ENCODE measurements at places on chromosomes 2 and 18.

GRCh38 chr2:205868773-205869333, 186.6 kb downstream of the NRP2 start:
- no peak for DNase-seq

DNA sequence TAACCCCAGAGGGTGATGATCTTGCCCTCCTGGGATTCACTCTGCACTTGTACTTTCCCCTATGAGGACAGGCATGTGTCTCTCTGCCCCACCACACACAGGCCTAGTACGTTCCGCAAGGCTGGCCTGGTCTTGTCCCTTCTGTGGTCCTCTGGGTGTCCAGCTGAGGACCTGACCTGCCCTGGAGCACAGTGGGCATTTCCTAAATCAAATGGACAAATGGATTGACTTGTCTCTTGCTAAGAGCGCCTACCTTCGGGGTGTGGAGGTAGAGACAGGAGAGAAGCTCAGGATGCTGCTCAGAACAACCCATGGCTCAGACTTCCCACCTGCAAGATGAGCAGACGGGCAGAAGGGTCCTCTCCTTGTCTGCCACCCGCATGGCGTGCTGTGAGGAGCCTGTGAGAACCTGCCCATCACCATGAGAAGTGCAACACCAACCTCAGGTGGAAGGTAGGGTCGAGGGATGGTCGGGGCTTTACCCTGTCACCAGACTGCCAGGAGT, 133.6 kb downstream of the MYCN start:
- no peak for DNase-seq

GRCh38 chr18:63105636-63106316, 213.8 kb downstream of the BCL2 start:
- no peak for DNase-seq

DNA sequence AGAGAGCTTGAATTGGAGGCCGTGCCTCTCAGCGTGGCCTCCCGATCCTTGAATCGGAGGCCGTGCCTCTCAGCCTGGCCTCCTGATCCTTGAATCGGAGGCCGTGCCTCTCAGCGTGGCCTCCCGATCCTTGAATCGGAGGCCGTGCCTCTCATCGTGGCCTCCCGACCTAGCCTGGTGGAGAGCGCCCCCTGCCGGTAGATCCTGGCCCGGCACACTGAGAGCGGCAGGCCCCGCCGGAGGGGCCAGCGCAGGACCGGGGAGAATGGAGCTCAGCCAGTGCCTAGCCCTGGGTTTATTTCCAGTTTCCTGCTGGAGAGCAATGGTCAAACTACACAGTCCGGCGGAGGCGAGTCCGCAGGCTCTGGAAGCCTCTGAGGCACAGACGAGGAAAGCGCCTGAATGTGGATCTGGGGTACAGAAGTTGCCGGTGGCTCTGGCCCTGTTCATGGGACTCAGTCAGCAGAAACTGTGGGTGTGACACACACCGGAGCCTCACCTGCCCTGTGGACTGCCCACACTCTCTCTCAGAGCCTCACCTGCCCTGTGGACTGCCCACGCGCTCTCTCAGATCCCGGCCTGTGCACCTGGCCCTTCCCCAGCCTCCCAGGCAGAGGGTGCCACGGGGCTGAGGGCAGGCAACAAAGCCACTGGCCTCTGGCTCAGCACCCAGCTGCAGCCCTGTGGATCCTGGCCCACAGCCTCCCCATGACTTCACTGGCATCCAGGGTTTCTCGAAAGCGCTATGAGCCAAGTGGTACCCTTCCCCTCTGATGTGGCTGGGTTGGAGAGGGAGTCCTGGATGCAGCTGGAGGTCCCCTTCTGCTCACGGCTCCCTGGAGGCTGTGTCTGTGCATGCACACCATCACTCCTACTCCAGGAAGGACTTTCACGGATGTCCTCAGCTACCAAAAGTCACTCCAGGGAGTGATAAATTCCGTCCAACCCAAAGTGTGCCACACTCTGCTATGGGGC, 1.5 kb downstream of the IL36B start:
- no peak for DNase-seq

- DNase-seq = no peak
These were observed 353.8 kb upstream of the SPRED2 start for GRCh38 chr2:65786007-65786717.

DNA sequence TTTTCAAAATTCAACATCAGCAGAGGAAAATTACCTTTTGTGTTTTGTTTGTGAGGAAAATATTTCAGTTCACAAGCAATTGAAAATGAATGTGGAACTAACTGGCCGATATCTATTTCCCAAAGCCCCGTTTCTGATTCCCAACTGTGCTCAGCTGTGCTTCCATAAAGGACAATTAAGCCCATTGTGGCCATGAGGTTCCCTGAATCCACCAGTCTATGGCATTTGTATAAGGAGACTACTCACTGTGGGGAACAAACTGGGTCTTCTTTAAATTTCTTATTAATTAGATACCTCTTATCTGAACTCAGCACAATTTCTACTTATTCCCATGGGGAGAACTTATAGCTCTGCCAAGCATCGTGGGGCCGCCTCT, 31.4 kb upstream of the AGAP1 start:
- DNase-seq = no peak

- no peak for DNase-seq
These were observed 172.7 kb upstream of the NOL4 start for GRCh38 chr18:34397286-34397896.

- DNase-seq = peak; percentile 64
These were observed 180.7 kb upstream of the SERPINE2 start for GRCh38 chr2:224219781-224220180.

- DNase-seq = no peak
These were observed 7.5 kb downstream of the MYO1B start for GRCh38 chr2:191252699-191253098.

DNA sequence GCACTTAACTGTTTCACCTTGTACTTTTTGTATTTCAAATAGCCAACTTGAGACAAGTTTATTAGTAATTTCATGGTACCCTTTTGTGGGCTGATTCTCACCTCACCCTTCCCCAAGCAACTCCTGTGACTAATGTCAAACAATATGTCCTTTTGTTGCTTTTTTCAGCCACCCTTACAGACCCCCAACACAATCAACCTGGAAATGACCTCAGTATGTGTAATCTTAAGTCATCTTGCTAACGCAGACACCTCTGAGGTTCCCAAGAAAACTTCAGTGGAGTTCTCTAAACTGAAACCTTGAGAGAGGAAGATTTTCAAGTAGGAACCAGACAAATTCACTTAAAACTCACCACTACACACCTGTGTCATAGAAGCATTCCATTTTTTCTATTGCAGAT, 69.5 kb downstream of the KYNU start:
- no peak for DNase-seq

GRCh38 chr2:129190494-129190893, 789.0 kb upstream of the RAB6C start:
- DNase-seq = no peak

GRCh38 chr2:207463433-207463832, 66.3 kb upstream of the CREB1 start:
- no peak for DNase-seq

DNA sequence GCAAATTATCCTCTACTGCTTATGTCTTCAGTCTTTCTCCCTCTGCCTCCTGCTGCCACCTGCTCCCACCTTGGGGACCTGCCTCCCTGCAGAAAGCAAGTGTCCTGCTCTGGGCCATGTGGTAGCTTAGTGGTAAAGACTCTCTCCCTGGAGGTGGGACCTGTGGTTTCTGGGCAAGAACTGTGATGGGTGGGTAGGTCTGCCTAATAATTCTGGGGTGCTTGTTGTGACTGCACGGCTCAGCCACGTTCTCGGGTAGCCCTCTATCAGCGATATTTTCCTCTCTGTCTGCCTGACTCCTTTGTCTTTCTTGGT, 16.4 kb upstream of the CD28 start:
- DNase-seq = no peak

- no peak for DNase-seq
These were observed 32.8 kb downstream of the ZNF892 start for GRCh38 chr2:95240091-95240490.

- no peak for DNase-seq
These were observed 46.0 kb downstream of the ZBTB7C start for GRCh38 chr18:48363175-48363574.

- no peak for DNase-seq
These were observed 108.8 kb downstream of the LPIN1 start for GRCh38 chr2:11855064-11855760.

- no peak for DNase-seq
These were observed 42.5 kb downstream of the TANC1 start for GRCh38 chr2:159010963-159011362.

DNA sequence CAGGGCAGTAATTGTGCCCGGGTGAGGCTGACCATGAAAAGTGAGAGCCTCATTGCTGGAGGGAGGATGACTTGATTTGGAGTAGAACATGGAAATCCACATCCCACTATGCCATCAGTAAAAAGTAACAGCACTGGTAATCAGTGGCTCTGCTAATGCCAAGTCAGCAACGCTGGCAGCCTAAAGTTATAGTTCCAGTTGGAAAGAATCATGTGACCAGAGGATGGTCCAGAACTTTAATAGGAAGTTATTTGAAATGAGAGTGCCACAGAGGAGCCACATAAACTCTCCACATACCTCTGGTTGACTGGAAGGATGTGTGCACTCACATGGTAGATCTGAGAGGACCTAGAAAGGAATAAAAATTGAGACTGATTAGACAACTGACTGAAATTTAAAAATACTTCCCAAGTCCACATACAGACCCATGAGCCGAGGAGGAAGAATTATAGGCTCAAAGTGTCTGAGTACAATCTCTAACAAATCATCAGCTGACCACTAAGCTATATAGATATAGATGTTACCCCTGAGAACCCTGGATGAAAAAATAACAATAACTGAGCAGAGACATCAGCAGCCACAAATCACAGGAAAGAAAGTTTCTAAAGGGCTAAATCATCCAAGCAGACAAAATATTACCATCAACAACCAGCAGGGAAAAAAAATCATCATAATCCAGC, 346.8 kb downstream of the STK39 start:
- no peak for DNase-seq

DNA sequence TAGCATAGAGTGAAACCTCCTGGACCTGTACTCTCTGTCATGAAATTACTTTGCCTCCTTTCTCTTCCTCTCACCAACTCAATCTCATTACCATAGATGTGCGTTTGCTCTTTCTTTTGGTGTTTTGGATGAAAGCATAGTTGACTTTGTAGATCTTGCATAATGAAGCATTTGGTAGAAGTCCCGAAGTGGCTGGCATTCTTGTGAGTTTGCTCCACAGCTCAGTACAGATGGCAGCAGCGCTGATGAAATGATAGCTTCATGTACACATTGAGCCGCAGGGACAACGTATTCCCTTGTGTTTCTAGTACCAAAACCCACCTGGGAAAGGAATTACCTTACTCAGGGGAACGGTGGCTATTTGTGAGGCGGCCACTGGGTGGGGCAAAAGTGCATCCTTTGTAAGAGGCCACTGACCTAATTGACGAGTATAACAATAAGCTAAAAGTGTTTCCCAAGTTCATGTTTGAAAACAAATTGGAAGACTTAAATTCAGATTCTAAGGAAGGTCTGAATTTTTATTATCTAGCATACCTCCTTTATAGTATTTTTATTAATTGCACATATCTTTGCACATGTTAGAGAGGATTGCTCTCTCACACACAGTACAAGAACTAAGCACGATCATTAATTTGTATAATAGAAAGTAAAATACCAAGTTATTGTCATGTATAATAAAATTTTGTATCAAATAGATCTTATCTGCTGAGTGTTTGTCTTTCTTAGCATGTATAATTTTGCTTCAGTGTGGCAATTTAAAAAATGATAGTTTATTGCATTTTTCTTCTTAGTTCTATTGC, 25.4 kb upstream of the CDH7 start:
- DNase-seq = no peak

DNA sequence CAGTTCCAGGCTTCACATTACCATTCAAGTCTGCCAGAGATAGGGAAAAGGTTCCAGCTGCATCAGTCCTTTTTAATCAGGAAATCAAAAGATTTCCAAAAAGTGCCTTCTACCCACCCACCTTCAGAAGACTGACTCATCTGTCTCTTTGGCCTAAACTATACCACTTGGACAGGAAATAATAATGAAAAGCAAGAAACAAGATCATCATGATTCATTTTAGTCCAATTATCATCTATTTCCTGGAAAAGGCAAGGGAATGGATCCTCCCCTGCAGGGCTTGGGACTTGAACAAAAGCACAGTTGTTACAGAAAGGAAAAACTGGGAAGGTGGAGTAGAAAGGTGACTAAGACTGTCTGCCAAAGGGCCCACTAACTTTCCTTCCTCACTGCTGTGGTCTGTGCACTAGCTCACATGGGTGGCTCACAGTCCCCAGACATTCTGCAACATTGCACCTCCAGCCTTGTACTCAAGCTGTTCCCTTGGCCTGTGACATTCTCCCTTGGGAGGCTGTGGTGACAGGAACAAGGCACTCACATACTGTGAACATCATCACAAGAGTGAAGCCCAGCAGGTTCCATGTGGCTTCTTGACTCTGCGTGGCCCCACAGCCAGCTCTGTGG, 75.3 kb downstream of the VSNL1 start:
- no peak for DNase-seq

GRCh38 chr18:10930076-10930475, 219.3 kb downstream of the PIEZO2 start:
- no peak for DNase-seq

DNA sequence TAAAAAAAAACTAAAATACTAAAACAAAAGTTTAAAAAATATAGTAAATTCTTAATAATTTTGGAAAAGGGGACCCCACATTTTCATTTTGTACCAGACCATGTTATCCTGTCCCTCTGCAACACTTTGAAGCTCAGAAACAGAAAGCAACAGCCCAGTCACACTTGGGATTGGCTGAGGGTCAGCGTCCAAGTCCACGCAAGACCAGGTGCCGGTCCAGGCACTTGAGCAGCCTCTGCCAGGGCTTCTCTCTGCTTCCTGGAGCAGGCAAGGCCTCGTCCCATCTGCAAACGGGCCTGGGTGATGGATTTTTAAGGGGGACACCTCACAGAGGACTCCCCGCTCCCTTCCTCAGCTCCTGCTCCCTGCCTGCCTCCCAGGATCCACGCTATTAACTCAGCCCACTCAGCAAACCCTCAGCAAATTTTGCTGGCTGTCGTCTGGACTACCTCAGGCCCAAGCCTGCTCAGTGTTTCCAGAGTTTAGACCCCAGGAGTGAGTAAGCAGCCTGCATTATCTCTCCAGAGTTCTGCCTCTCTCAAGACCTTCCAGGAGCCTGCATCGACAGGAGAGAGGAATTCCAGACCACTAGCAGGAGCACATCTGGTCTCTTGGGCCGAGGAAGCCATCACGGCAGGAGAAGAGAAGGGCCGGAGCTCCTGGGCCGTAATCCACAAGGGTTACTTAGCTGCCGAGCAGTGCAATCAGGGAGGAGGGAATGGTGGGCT, 88.7 kb upstream of the STPG4 start:
- DNase-seq = no peak

DNA sequence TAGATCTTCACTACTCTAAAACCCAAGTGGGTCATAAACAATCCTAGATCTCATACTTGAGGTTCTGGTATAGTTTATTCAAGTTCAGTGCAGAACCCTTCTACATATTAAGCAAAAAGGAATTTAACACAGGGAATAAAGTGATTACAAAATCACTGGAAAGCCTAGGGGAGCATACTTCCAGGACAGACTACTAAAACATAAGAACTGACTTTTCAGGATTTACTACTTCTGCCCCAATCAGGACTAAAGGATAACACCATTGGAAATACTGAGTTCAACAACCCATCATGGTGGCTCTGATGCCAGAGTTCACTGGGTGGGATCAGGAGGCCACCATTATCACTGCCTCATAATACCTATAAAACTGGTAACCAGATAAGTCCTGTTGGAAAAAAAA, 123.6 kb downstream of the DNAH7 start:
- no peak for DNase-seq
